ENCODE measurements at places on chromosomes 12 and 14. TPM values are rescaled to one million over a fixed set of nuclear protein-coding genes. Genes with fewer than 3 reads are reported as not detected.
A peak's percentile ranks its signal among the peaks of the same experiment; 100 is the strongest.

- peak; percentile 95 for DNase-seq
Observed at GRCh38 chr14:95222151-95222631, 64.9 kb upstream of the DICER1 start.

DNA sequence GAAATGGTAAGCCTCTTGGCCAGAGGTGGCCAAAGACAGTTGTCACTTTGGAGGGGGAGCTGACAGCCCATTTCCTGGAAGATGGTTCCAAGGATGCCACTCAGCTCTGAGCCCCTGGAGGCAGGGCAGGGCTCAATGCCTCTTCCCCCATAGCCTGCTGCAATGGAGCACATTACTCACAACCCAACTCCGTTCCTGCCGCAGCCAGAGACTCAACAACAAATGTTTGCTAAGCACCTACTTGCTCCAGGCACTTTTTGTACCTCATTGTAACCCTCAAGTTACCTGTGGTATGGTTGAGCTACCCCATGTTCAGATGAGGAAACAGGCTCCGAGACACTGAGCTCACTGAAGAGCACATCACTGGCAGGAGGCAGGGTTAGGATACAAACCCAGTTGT, 19.5 kb downstream of the IRF2BPL start:
- DNase-seq, result no peak

DNA sequence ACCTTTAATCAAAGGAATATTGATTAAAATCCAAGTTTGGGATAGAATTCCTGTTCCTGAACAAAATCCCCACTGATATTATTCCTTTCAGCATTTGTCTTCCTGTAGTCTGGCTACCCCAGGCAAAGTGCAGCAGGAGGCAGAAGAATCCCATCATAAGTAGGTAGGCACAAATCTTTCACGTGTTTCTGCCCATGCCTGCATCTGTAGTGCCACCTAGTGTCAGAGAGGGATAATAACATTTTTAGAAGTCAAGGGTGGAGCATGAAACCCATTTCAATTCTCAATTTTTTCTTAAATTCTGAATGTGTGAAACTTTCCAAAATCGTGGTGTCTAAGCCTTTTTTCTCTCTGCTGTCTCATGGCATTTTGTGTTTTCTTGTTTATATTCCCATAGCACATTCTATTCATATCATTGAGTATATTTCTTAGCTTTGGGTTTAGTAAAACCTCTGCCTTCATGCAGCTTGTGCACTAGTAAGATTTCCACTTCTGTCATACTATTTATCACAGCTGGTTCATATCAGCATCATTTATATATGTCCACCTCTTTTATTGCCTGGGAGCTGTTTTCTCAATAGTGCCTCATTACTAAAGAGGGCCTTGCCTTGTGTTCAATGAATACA, 47.8 kb upstream of the RERG start:
- DNase-seq, result peak; percentile 68

- peak; percentile 55 for DNase-seq
Observed at GRCh38 chr12:47839214-47839876, 19.6 kb upstream of the HDAC7 start.

GRCh38 chr14:64755781-64756221, 51.6 kb downstream of the PLEKHG3 start:
- no peak for DNase-seq

DNA sequence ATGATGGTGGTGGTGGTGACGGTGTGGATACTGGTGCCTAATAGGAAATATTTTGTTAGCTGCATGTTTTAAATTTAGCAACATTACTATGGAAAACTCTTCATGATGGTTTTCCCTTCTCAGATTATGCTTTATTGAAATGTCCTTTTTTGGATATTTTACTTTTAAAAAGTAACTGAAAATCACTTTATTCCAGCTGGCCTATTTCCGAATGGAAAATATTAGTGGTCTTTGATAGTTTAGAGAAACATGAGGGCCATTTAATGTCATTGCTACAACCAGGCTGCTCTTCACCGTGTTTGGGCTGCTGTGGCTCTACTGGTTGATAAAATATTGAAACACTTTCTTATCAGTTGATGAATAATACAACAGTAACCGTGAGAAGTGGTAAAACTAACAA, 64.2 kb downstream of the PELI2 start:
- peak; percentile 73 for DNase-seq

GRCh38 chr12:115166698-115167315, 482.8 kb upstream of the TBX3 start:
- no peak for DNase-seq

DNA sequence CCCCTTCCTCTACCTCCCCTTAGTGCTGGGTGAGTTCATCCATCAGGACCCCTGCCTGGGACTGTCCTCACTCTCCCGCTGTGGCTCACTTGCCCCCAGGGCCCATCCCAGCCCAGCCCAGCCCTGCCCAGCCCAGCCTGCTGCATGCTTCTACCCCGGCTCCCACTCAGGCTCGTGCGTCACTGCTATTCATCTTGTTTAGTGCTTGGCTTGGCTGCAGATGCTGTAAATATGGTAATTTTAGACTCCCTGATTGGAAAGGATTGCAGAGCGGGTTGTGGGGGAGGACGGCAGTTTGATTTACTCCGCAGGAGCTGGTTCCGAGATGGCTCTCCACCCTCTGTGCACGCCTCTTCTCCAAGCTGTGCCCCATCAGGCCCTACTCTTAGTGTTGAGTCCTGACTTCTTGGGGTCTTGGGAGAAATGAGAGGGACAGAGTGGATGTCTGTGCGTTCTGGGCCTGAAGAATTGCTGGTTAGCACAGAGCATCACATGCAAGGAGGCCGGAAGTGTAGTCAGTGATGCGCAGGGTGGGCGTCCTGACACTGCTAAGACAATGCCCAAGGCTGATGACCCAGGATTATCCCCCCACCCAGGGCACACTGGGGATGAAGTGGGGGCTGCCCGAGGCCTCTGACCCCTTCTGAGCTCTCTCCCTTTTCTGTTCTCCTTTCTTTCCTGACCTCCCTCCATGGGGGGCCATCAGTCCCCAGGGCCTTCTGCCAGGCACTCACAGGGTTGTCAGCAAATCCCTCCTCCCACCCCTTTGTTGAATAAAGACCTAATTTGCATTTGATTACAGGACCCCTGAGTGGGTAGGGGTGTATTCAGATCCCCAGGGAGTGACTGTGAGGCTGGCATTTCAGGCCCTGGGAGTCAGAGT, 244.4 kb downstream of the ZFP36L1 start:
- peak; percentile 98 for DNase-seq

GRCh38 chr14:23827100-23827892, 126.3 kb upstream of the DHRS4 start:
- DNase-seq, result no peak

- no peak for DNase-seq
Observed at GRCh38 chr12:113649256-113649830, 177.7 kb upstream of the LHX5 start.

GRCh38 chr12:6185961-6186827, 14.0 kb upstream of the CD9 start:
- DNase-seq, result no peak

GRCh38 chr14:82328442-82328841, 794.8 kb upstream of the SEL1L start:
- DNase-seq, result no peak

DNA sequence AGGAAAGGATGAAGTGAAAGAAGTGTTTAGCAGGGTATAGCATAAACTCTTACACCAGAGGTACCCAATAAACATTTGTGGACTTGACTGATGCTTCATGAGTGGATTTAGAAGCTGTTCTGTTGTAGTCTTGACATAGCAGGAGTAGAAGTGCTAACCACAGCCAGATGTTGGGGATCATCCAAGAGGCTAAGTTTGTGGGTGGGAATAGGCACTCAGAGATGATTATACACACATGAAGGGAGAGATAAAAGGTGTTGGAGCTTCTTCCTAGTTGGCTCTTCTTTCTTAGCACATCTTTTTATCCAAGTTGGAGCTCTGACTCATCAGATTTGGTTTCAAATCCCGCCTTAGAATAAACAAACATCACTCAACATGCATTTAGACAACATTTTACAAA, 166.7 kb upstream of the E2F7 start:
- DNase-seq, result peak; percentile 76

DNA sequence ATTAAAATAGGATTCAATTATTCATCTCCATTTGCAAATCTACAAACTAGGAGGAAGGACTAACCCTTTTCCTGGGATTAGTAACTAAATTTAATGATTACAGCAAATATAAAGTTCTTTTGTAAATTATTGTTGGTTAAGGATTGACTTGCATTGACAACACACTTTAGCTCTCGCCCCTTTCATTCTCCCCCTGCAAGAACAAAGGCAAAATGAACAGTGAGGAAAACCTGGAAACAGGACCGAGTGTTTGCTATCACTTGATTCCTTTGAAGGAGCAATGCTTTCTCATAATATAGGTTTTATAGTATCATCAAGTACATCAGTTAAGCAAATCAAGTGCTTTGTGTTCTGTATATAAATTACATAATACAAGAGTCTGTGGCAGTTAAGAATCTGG, 7.4 kb upstream of the COX16 start:
- DNase-seq, result no peak

The CMKLR1 gene
- 3.0 TPM for total RNA-seq

The SPX gene
- total RNA-seq, result 12.9 TPM

The C12orf50 gene
- 0.09 TPM for total RNA-seq

The TROAP gene
- total RNA-seq, result 6.9 TPM

The C12orf54 gene
- 0.31 TPM for total RNA-seq

The CHD8 gene
- 46.8 TPM for total RNA-seq

The SLC6A15 gene
- 0.98 TPM for total RNA-seq

The CCDC196 gene
- not detected for total RNA-seq

The VRTN gene
- total RNA-seq, result not detected
